ENCODE measurements at places on chromosomes 7 and 10.
A peak's percentile ranks its signal among the peaks of the same experiment; 100 is the strongest.

- DNase-seq = no peak
These were observed 572.9 kb upstream of the PFKP start for GRCh38 chr10:2494399-2494798.

DNA sequence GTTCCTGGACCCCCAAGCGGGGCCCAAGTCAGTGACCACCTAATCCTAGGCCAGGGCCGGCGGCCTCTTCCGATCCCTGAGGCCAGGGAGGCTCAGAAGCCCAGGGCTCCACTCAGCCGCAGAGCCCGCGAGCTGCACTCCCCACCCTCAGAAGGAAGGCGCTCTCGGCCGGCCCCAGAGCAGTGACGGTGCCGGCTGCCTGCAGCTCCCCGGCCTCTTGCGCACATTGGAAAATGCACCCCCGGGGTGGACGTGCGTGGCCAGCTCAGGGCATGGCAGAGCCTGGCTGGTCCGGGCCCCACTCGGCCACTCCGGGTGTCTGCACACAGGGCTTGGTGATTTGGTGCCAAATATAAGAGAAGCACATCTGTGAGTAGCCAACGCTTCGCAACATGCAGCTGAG is 269.1 kb downstream of the PTPRN2 start:
- no peak for DNase-seq

DNA sequence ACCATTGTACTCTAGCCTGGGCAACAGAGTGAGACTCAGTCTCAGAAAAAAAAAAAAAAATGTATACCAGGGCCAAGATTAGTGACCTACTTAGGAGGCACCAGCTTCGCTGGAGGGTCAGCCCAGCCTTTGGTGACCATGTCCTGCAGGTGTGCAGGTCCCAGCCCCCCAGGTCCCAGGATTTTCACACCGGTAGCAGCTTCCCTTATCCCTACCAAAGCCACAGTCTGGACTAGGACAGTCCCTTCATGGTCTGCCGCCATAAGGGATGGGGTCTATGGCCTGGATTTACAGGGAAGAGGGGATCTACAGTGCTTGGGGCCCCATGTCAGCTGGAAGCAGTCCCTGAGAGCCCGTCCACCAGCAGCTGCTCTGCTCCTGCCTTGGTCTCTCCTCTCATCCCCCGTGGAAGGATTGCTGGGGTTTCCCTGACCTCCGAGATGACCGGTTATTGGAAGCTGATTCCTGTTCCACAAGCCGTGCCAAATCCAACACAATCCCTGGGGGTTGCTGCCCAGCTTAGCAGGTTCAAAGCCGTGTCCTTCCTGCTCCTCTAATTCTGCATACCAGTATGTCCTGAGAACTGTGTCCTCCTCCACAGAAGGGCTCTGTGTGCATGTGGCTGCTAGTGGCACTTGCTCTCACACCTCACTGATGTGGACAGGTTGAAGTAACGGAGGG is 11.0 kb upstream of the NDUFB2 start:
- no peak for DNase-seq

GRCh38 chr7:115359955-115360354 is 438.1 kb downstream of the MDFIC start:
- no peak for DNase-seq

- no peak for DNase-seq
These were observed 105.6 kb upstream of the PLXDC2 start for GRCh38 chr10:19710600-19710999.

GRCh38 chr7:50620433-50620832 is 55.2 kb upstream of the DDC start:
- no peak for DNase-seq

GRCh38 chr10:12726971-12727831 is 274.3 kb downstream of the CCDC3 start:
- no peak for DNase-seq

DNA sequence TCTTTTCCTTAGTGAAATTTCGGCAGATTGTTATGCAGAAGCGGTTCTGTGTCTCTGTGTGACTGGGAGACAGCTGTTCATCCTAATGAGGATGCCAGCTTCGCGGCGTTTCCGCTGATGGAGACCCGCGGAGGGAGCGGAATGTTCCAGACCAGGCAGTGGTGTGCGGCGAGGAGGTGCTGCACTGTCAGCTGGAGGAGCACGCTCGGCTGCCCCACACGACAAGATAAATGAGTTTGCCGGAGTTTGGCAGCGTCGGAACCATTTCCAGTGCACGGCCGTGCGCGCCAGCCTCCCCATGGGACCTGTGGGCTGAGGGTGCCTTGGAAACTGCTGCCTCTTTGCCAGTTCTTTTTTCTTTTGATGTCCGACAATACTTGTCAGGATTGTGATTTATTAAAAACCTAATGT is 64.6 kb downstream of the WDR37 start:
- no peak for DNase-seq

GRCh38 chr10:97788552-97789442 is 17.0 kb upstream of the SFRP5 start:
- peak; percentile 33 for DNase-seq

DNA sequence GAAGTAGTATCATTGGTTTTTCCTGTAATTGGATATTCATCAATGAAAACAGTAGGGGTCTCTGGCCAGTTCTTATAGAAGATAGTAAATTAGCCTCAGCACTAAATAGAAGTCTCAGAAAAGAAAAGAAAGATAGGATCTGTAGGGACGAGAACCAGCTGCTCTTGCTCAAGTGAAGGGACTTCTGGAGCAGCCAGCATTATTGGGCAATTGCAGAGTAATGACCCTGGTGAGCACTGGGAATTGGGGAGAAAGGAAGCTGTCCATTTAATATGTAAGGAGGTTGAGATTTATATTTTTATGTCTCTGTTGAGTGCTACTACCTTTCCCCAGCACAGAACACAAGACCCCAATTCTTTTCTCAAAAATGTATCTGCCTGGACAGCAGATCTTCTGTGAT is 61.2 kb upstream of the WNT16 start:
- no peak for DNase-seq

DNA sequence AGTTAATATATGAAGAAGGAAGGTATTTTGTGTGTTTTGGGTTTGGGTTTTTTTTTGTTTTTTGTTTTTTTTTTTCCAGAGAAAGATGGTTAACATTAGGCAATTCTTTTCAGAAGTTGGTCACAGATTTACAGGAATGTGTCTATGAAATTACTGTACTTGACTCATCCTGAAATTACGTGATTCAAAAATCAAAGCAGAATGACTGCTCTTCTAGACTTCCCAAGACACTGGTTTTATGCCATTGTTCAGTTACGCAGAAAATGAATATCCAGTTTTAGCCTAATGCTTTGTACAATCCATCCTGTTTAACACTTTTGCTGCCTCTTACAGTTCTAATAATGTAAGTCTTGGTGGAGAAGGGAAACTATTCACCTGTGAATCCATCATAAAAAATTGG is 39.7 kb upstream of the CELF2 start:
- no peak for DNase-seq

DNA sequence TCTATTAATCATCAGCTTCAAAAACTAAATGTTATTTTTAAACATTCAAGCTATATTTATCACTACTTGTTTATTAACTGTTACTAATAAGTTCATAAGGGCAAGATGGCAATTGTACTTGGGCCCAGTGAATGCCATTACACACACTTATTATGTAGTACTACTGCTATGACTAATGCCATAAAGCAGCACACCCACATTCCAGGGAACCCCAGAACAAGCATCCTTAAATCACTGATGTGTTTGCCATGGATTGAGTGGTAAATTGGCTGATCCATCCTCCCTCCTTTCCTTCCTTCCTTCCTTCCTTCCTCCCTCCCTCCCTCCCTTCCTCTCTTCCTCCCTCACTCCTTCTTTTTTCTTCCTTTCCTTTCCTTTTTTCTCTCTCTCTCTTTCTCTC is 37.4 kb upstream of the RSU1 start:
- DNase-seq = no peak

DNA sequence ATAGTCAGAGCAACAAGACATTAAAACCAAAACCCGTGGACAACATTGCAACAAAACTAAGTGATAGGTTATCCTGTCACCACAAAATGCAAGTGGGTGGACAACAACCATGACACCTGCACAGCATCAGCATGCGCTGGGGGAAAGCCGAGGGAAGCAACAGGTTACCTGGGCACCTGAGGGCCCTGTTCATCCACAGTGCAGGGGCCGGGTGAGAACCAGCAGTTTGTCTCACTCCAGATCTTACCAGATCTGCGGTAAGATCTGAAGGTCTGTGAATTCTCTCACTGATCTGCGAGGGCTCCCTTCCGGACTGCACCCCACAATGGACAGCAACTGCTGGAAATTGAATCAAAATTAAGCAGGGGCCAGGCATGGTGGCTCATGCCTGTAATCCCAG is 30.5 kb upstream of the GRID1 start:
- DNase-seq = no peak

DNA sequence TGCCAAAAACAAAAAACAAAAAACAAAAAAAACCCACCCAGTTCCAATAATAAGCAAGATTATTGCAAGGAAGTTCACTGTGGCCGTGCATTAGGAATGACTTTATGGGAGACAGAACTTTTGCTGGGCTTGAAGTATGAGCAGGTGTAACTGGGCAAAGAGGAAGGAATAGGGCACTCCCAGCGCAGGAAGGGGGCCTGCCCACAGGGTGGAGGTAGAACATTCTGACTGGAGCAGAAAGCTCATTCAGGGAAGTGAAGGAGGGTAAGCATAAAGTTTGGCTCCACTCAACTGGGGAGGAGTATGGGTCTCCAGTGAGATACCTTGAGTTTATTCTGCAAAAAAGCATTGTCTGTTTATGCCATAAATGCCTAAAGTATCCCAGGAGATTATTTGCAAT is 42.1 kb upstream of the WIPF3 start:
- DNase-seq = no peak

All from suppressor macrophage (primary cell).